ENCODE measurements at places on chromosomes 12 and 14. TPM values are rescaled to one million over a fixed set of nuclear protein-coding genes. Genes with fewer than 3 reads are reported as not detected.
A peak's percentile ranks its signal among the peaks of the same experiment; 100 is the strongest.

DNA sequence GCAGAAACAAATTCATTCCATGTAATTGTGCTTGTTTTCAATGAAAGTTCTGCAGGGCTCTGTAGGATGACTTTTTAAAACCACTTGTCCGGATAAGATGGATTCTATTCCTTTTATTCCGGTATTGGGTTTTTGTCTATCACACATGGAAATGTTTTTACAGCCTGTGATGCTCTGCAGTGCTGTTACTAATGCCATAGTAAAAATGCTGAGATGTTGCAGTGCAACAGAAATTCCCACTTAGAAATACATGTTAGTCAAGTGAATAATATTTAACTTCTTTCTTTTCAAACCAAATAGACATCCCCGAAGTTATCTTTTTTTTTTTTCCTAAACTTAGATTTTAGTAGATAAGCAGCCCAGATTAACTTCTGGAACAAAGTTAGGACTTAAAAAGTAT is 71.9 kb downstream of the RASSF8 start:
- DNase-seq: no peak

DNA sequence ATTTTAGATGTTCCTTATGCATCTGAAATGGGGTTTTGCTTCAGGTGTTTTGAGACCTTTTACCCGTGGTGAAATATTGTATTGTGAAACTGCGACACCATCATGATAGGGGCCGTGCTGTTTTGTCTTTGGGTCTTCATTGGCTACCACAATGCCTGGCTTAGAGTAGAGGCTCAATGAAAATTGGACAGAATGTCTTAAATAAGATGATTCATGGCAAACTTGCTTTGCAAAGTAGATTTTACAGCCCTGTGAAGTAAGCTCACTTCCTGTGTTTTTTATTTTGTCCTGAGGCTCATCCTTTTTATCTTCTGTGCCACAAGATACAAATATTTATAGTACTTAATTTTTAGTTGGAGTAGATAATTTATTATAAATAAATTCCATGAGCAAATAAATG is 111.3 kb upstream of the FRMD6 start:
- DNase-seq: no peak

DNA sequence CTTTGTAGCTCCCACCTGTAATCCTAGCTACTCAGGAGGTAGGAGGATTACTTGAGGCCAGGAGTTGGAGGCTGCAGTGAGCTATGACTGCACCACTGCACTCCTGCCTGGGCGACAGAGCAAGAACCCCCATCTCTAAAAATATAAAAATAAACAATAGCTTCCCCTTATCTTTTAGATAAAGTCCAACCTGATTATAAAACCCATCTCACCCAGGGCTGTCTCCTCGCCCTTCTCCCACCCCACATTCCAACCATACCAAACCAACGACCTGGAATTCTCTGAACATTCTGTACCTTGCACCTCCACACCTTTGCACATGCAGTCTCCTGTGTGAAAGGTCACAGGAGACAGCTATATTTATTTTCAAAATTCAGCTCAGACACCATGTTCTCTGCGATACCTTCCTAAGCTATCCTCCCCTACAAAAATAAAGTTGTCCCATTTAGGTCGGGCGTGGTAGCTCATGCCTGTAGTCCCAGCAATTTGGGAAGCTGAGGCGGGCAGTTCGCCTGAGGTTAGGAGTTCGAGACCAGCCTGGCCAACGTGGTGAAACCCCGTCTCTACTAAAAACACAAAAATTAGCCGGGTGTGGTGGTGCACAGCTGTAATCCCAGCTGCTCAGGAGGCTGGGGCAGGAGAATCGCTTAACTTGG is 7.7 kb downstream of the SLC7A7 start:
- DNase-seq: no peak

DNA sequence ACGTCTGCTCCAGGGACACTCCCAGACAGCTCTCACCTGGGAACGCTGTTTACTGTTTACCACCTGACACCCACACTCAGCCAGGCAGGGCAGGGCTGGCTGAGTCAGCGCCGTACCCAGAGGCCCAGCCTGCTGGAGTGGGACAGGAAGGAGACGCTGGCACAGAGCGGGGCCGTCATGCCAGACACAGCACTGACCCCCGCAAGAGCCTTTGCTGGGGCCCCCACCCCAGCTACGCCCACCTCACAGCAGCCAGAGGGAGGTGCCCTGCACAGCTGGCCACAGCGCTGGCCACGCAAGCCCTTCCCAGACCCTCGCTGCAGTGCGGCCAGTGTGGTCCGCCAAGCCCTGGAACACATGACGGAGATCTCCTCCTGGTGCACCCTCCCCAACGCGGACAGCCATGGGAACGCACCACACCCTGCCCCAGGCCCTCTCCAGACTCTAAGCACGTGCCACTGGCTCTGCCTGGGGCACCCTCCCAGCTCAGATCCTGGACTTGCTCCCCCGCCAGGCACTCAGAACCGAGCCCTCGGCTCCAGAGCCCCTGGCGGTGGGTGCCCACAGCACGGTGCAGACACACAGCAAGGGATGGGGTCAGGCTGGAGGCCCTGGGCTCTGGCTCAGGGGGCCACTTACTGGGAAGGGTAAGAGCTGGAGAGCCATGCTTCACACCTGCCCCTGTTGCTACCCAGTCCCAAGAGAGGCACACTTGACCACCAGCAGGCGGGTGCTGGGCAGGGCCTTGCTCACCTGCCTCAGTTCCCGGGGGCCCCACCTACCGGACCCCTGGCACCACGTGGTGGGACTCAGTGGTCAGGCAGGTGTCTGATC is 5.7 kb downstream of the AHNAK2 start:
- peak; percentile 82 for DNase-seq

DNA sequence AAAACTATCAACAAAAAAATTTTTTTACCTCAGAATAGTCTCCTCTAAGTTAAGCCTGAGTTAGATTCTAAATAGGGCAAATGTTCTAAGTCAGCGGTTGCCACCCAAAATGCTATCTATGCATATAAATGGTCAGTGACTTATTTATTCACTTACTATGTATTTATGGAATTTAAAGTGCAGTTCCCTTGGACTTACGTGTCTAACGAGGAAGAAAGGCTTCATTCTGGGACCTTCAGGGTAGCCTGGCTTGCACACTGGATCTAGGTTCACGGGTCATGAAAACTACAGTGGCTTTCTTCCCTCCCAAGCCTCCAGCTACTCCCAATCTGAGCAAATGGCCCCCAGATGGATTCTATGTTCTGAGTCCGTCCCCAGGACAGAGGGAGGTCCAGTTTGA is 77.1 kb downstream of the ARF6 start:
- DNase-seq: no peak

GRCh38 chr12:46452776-46453175 is 80.2 kb upstream of the SLC38A2 start:
- no peak for DNase-seq

- DNase-seq: no peak
Observed at GRCh38 chr14:21136024-21136423, 19.8 kb downstream of the OR5AU1 start.

DNA sequence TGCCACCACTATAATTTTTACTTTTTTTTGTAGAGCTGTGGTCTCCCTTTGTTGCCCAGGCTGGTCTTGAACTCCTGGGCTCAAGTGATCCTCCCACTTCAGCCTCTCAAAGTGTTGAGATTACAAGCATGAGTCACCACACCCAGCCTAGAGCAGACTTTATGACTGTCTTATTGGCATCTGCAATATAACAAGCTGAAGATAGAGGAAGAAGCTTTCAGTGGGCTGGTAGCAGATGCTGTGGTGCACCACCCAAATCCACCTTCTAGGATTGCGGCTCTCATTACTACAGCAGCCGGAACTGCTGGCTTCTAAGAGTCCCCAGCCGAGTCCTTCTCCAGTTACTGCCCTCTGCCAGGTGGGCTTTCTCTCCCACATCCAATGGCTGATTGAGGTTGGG is 7.6 kb upstream of the STK38L start:
- DNase-seq: no peak

DNA sequence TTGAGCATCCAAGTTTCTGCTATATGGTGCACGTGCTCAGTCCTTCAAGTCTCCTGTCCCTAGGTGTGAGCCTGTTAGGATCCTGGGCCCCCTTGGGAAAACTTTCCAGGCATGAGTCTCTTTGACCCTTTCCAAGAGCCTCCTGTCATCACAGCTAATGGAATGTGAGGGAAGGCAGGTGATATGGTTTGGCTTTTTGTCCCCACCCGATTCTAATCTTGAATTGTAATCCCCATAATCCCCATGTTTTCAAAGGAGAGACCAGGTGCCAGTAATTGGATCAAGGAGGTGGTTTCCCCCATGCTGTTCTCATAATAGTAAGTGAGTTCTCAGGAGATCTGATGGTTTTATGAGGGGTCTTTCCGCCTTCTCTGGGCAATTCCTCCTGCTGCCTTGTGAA is 265.5 kb downstream of the ATP23 start:
- no peak for DNase-seq

Gene PPP4R4
- total RNA-seq: 0.60 TPM

GRCh38 chr12:90682398-90682797 is 272.6 kb downstream of the CCER1 start:
- no peak for DNase-seq

- no peak for DNase-seq
Observed at GRCh38 chr14:93543766-93544165, 113.0 kb downstream of the UNC79 start.

- no peak for DNase-seq
Observed at GRCh38 chr12:31832740-31833729, 104.2 kb upstream of the AMN1 start.

DNA sequence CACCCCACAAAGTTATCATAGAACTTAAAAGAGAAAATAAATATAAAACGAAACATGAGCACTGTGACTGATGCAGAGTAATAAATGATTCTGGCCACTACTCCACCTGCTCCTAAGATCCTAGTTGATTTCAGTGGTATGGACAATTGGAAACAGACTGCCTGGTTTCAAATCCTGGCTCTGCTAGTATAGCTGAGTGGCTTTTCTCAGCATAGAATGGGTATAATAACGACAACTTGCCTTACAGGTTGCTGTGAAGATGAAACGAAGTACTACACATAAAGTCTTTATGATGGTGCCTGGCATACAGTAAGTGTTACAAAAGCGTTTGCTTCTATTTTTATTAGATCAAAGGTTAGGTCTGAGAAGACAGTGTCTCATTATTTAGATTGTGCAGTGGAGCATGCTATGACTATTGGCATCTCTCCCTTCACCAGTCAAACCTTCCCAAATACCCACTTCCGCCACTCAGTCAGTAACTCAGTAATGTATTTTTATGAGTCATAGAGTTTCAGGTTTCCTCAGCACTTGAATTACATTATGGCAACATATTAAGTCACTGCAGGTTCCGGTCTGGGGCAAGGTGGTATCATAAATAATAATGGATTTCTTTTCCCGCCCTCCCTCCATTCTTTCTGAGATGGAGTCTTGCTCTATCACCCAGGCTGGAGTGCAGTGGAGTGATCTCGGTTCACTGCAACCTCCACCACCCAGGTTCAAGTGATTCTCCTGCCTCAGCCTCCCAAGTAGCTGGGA is 29.7 kb upstream of the NR2C1 start:
- no peak for DNase-seq

DNA sequence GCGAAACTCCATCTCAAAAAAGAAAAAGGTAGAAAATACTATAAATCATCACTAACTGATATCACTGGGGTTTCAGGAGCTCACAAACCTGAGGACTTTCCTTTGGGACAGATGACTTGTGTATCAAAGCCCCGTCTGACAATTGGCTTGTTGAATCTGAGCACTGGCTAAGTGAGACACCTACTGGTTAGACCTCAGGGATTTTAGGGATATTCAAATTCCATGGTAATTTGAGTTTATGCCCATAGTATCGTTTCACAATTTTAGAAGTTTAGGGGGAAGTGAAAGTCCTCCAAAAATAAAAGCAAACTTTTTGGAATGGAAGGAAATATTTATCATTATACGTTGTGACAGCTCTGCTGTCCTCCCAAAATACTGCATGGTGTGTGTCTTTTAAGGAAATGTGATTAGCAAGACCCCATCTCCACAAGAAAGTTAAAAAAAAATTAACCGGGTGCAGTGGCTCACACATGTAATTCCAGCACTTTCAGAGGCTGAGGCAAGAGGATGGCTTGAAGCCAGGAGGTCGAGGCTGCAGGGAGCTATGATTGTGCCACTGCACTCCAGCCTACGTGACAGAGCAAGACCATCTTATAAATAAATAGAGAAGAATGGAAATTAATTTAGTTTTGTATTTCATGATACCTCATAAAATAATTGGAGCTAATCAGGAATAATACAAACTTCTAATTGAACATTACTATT is 49.2 kb downstream of the FBXL14 start:
- no peak for DNase-seq

DNA sequence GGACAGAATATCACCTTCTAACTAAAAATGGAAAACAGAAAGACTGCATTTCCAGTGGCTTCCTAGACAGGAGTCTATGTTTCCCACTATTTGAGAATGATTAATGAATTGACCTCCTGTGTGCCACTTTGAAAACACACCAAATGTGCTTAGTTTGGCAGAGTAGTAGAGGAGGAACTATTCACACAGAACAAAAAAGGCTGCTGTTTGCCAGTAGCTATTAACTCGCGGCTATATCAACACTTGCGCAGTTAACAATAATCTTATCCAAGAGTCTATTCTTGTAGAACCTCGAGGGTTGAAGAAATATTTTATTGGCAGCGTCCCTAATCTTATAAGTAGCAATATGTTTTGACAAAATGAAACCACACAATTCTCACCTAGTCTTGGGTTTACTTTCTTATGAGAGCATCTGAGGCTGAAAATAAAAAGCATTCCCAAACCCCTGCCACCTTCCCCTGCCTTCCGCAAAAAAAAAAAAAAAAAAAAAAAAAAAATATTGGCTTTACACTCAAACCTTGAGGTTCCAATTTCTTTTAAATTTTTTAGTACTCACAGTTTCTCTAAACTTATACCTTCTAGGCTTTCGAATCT is 127.3 kb upstream of the FLRT2 start:
- no peak for DNase-seq

- DNase-seq: no peak
Observed at GRCh38 chr12:102955926-102956737, 1.3 kb upstream of the ASCL1 start.

DNA sequence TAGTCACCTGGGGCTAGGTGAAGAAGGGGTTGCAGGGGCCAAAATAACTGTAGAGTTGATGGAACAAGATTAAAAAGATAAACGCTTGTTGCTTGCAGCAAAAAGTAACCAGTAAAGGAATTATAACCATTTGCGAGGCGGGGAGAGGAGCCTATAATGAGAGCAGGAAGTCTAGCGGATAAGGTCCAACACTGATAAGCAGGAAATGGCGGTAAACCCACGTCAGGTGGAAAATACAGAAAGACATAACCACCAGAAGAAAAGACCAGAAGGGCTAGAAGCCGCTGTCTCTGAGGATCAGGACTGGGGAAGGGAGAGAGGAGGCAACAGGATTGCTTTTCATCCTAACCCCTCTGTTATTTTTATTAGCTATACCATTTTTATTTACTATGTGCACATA is 303.3 kb downstream of the DPF3 start:
- DNase-seq: no peak

All from ureter (tissue), 1 donor.